ENCODE measurements at places on chromosomes 3 and 15.

DNA sequence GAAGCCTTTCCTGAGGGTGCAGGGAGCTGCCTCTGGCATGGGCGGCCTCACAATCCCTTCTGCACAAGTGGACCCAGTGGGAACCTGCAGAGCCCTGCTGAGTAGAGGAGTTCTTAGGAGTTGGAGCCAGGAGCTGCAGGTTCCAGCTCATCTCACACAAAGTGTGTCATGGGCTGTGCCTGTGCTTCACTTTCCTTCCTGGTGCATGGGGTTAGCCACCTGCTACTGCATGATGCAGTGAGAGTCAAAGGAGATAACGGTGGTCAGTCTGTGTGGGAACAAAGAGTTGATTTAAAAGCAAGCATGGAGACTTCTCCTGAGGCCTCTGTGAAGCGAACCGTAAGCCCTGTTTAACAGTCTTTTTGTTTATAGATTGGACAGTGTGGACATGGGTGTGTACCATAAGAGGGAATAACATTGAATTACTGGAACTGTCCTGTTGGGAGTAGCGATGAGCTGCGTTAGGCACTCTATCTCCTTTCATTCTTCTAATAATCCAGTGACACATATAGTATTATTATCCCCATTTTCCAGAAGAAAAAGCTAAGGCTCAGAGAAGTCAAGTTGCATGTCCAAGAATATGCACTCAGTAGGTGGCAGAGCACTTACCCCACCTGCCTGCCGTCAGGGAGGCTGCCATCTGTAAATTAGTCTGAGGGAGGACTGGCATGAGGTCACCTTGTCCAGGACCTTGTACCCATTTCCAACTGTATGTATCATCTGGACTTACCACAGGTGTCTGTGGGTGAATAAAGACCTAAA, 68.7 kb upstream of the PRR23C start:
- DNase-seq, result no peak

DNA sequence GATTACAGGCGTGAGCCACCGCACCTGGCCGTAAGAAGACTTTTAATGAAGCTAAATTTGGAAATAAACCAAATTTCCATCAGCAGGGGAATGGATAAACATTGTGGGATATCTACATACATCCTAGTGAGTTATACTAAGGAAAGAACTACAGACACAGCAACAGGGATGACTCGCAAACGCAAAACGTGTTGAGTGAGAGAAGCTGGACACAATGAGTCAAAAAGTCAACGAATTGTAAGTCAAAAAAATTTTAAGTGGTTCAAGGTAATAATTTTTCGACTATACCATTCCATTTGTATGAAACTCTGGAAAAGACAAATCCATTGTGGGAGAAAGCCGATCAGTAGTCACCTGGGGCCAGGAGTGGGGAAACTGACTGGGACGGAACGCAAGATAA, 19.9 kb downstream of the PLA2G4F start:
- DNase-seq, result no peak

- peak; percentile 82 for DNase-seq
These were observed 25.9 kb downstream of the SNX33 start for GRCh38 chr15:75673426-75674235.

DNA sequence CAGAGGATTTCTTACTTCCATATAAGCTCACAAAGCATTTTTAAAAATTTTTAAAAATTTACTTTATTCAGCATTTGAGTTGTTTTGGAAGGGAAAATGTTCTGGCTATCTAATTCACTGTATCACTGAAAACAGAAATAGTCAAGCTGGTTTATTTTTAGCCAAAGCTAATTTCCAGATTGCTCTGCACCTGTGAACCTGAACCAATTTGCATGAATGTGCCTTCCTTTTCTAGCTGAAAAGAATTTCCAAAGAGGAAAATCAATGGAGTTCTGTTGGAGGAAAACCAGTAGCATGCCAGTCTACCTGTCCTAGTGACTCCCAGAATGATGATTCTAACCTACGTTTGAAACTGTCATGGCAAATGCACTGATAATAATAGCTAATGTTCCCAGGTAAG, 134.2 kb upstream of the LIPC start:
- no peak for DNase-seq

DNA sequence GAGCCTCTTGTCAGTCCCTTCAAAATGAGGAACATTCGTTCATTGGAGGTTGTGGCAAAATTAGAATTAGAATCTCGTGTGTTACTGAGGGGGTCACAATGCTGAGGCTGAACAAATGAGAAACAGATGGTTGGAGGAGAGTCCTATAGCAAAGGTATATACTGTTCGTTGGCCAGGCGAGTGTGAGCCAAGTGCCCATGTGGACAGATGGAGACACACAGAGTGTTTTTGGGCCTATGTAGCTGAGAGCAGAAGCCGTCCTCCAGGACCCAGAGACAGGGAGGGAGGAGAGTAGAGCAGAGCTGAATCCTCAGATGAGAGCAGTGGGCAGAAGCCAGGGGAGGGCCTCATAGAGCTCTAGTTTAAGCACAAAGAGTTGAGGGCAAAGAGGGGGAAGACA, 98.9 kb downstream of the NR1D2 start:
- DNase-seq, result no peak

DNA sequence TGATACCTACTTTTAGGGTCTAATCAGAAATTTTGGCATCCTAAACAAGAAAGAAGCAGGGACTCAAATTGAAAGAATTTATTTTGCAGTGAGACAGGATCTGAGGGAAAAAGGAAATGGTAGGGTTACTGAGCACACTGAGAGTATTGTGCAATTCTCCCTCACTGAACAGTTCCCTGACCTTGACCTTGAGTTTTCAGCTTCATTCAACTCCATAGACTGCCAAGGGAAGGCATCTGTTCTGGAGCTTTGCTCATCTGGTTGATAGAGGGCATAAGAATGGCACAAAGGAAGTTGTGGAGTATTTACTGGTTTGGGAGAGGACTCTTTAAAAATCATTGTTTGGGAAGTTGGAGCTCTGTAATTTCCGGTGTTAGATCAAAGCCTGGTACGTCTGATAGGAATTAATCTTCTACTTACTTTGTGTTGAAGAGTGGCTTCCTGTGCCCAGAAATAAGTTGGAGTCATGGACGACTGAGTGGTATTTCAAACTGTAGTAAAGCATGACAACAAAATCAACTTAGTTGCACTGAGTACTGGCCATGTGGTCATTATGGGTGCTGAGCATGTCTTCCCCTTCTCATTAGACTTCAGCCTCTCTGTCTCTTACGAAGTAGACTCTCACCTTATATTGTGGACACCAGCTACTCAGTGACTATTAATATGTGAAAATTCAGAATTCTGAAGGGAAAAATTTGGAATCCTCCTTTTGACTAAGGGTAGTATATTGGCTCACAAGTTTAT, 40.8 kb downstream of the CLDN1 start:
- no peak for DNase-seq

DNA sequence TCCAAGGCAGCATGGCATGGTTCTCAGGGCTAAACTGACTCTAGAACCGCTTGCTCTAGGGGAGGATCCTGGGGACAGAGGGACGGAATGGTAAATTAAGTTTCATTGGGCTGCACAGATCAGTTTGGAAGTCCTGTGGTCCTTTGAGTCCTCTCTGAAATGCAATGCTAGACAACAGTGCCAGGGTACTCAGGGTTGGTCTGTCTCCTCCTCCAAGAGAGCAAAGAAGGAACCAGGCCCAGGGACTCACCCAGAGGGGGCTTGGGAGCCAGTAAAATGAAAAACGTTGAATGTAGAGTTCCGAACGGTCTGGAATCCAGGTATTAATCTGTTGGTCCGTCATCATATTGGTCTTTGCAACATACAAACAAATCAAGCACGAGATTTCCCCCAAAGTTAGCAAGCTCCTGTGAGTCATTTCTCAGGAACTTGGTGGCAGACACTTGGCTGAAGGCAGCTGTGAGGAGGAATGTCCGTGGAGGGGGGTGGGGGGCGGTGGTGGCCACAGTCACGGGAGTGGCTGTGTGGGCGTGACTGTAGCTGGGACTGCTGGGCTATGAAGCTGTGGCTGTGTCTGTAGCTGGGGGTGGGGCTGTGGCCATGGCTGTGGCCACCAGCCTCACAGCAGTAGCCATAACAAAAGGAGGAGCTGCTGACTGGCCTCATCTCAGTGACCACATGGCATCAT, 361.0 kb downstream of the SHQ1 start:
- DNase-seq, result no peak

DNA sequence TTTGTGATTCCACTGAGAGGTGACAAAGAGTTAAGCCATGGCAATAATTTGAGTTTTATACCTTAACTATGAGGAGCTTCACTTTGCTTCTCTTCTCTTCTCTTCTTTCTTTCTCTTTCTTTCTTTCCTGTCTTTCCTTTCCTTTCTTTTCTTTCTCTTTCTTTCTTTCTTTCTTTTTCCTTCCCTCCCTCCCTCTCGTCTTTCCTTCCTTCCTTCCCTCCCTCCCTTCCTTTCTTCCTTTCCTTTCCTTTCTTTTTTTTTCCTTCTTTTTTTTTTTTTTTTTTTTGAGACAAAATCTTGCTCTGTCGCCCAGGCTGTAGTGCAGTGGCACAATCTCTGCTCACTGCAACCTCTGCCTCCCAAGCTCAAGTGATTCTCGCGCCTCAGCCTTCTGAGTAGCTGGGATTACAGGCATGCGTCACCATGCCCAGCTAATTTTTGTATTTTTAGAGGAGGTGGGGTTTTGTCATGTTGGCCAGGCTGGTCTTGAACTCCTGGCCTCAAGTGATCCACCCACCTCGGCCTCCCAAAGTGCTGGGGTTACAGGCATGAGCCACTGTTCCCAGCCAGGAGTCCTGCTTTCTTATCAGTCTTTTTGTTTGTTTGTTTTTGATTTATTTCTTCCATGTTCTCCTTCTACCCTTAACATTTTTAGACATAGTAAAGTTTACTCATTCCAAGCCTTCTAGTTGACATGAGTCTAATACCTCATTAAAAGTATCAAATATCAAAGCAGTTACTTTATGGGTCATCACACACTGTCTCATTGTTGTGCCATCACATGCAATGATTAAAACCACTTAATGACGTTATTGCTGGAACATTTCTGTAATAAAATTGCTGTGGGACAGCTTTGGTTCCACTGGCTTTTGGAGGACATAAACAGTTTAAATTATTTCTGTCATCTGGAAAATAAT, 29.9 kb downstream of the SLC49A4 start:
- DNase-seq, result no peak

Data from forelimb muscle (tissue), 1 donor.